ENCODE measurements at places on chromosomes 2 and 18.

GRCh38 chr2:212135739-212136138 is 402.9 kb downstream of the ERBB4 start:
- DNase-seq, result no peak

- DNase-seq, result peak; percentile 8
These were observed 32.8 kb upstream of the DNAH7 start for GRCh38 chr2:196101325-196101991.

DNA sequence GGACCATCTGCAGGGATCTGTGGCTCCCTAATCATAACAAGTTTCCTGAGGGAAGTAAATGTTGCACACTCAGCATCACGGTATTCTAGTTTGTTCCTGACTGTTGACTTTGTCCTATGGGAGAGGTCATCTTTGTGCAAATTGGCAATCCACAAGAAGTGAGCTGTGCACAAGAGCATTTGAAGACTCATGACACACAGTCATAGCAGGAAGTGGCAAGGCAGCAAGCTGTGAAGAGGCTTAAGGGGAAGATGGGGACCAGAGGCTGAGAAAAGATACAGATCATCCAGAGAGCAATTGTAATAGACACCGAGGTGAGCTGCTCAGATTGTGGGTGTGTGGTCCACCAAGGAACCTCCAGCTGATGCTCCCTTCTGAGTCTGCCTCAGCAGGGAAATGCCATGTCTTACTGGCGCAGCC is 2.7 kb downstream of the TNP1 start:
- no peak for DNase-seq

DNA sequence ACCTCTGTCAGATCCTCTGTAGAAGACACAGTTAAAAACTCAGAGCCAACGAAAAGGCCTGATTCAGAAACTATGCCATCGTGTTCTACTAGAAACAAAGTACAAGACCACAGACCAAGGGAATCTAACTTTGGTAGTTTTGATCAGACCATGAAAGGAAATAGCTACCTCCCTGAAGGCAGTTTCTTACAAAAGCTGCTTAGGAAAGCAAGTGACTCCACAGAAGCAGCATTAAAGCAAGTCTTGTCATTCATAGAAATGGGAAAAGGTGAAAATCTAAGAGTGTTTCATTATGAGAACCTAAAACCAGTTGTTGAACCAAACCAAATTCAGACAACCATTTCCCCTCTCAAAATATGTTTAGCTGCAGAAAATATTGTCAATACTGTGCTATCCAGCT is 58.2 kb downstream of the FSIP2 start:
- no peak for DNase-seq

DNA sequence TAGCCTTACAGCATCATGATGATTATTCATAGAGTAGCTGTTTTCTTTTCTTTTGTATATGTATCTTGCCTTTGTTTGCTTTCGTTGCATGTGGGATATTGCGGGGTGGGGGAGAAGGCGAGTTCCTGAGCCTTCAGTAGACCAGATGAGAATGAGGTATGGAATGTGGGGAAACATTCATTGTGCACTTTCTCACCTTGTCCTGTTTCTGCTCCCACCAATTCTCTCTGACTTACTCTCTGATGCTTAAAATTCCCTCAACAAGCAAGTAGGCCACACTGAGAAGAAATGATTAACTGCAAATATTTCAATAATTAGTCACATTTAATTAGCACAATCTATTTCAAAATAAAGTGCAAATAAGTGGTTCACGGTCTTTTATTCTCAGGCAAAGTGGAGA is 31.0 kb downstream of the GKN2 start:
- no peak for DNase-seq

DNA sequence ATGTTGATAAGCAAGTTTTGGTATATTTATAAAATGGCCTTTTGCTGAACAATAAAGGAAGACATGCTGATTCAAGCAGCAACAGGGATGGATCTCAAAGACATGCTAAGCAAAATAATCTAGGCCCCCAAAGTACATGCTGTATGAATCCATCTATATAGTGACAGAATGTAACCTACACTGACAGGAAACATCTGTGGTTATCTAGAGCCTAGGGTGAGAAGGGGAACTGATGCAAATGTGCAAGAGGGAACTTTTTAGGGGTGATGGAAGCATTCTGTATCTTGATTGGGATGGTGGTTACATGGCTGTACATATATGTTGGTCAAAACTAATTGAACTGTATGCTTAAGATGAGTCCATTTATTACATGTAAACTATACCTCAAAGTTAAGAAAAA is 24.2 kb downstream of the CNRIP1 start:
- no peak for DNase-seq

DNA sequence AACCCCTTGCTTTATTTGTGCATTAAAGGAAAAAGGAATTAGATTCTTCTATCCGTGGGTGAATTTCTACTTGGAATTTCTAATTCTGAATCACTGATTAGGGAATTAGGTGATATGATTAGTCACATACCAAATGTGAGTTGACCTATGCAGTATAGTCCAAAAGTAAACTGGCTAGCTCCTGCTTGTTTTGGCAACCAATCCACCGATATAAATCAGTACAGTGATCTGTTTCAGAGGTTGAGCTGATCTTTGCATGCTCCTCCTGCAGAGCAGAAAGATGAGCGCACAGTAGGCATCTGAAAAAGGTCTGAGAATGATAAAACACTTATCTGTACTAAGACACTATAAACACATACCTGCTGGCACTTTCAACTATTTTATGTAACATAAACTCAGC is 86.6 kb downstream of the LRP1B start:
- no peak for DNase-seq

DNA sequence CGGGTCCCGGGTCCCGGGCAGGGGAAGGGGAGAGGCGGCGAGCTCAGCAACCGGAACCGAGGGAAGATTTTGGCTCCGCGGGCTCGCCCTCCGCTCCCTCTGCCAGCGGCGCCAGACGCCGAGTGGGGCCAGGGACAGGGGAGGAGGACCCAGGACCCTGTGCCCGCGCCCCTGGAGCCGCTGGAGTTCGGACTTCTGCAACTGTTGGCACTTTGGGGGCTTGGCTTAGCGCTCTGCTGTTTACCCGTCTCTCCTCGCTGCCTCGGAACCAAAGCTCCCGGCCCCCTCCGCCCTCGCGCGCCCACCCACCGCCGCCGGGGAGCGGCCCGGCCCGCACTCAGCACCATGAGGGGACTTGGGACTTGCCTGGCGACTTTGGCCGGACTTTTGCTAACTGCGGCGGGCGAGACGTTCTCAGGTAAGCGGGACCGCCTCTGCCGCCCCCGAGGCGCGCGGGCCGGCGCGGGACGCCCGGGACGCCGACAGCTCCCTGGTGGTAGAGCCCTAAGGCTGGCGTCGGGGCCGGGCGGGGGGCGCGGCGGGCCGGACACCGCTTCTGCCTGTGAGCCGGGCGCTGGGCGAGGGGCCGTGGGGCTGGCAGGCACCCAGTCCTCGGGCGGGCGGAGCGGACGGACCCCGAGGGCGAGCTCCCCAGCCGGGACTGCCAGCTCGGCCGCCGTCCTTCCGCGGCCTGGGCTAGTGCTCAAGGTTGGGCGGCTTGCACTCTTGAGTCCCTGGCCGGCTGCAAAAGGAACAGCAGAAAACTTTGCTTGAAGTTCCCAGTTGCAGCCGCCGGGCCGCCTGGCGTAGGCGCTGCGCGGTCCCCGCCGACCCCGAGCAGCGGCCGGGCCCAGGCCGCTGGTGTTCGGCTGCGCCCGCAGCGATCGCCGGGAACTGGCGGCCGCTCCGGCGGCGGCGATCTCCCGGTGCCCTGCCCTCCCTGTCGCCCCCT is 634 bp downstream of the PTPRM start:
- DNase-seq, result peak; percentile 1

DNA sequence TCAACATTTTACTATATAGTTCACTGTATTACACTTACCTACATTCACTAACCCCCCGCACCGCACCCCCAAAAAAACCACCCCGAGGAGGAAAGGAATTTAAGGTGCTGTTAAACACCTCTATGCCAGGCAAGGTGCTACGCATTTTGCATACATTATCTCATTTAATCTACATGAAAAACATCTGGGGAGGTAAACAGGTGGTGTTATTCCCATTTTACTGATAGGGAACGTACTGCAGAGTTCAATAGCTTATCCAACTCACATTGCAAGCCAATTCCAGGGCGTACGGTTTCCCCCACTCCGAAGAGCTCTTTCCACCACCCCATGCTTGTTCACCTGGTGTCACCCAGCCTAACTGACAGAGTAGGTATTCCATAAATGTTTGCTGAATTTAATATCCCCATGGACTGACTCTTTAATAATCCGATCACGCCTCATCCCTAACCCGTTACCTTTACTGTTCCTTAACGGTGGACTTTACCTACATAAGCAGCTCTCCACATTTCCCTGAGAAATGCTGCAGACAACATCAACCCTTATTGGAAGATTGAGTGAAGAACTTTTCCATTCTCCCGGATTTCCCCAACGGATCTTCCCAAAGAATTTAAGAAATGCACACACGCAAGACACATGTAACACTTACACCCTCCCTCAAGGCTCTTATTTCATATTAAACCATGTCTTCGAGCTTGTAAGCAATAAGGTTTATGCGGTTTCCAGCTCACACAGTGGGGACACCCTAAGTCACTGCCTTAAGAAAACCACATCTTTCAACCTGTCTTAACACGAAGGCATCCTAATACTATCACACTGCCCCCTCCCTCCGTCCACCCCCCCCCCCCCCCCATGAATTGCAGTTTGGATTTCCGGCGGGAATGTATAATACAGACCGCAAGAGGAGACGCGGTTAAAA is 1.2 kb downstream of the RAPH1 start:
- no peak for DNase-seq

GRCh38 chr2:11657646-11658045 is 12.3 kb downstream of the NTSR2 start:
- no peak for DNase-seq

DNA sequence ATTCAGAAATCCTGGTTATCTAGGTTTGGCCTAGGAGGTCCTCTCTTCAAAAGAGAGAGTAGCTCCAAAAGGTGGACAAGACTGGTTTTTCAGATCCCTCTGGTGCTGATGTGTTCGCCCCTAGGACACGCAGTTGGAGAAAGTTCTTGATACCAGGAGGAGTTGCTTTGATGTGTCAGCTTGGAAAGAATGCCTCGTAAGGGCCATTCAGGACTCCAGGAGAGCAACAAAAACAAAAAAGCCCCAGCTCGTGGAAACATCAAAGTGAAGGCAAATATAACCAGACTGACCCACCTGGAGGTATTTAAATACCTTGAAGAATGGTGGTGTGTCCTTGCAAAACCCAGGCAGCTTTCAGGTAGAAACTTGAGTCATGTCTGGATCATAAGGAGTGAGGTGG is 12.5 kb upstream of the LBH start:
- no peak for DNase-seq

Data from stimulated activated CD4-positive, alpha-beta T cell treated with anti-CD3 and anti-CD28 coated beads, Interleukin-12 subunit alpha, Interleukin-12 subunit beta, amount 100 ng/mL, for 4 hours (primary cell).